Stimulated activated CD4-positive, alpha-beta T cell treated with anti-CD3 and anti-CD28 coated beads, Interleukin-1b, Interleukin-23, amount 100 ng/mL, for 48 hours (primary cell): ENCODE measurements at places on chromosomes 3 and 15.

GRCh38 chr15:20295238-20295811 is 246.3 kb downstream of the GOLGA6L6 start:
- DNase-seq, result no peak

DNA sequence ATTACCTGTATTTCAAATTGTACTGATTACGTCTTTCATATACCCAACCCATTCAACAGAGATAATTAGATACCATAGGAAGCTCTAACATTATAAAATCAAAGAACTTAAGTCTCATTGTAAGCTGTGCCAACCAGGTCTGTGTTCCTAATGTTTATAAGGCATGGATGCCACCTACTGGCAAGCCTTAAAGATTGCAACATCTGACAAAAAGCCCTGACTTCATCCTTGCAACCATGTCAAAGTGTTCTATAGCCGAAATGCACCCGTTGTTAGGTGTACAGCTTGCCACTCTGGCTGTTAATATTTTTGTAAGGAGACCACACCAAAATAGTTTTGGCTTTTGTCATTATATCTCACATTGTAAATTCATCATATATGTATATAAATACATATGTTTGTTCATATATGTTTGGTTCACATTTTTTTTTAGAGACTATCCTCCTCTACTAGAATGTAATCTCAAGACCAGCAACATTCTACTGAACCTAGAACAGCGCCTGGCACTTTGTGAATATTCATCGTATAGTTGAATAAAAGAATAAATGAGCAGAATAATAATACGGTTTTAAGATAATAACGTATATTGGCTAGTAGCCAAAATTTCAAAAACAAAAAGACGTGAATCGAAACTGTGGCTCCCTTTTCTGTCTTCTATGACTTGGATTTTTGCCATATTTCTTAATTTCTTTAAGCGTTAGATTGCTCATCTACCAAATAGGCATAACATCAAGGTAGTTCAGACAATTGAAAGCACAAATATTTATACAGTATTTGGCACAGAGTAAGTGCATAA is 258.1 kb downstream of the TBL1XR1 start:
- peak; percentile 14 for DNase-seq

DNA sequence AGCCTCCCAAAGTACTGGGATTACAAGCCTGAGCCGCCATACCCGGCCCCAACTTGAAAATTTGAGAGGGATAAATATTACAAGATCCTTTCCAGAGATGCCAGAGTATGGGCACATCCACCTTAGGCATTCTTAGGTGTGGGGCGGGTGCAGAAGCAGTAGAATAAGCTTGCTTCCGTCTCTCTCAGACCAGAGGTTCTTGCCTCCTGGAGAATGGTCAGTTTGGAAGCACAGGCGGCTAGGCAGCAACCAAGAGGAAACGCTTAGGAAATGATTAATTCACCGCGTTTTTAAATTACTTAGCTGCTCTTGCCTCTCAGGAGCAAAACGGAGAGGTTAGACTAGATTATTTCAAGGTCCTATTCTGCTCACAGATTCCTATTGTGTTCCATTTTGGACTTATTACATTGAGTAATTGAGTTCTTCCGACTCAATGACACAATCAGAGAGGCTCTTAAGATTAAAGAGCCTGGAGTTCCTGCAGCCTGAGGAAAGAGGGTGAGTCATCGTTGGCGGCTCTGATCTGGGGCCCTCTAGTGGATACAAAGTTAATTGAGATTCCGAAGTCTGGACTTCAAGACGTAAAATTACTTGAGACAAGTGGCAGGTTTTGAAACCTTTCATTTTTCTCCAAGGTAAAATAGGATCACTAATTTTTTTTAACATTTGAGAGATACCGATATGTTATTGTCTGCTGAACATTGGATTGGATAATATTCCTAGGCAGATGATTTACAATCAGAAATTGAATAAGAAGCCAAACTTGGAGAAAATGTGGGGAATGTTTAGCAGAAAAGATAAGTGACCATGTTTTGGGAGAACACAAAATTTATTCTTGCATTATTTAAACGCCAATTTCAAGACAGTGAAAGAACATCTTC is 5.8 kb upstream of the TOPAZ1 start:
- peak; percentile 52 for DNase-seq

DNA sequence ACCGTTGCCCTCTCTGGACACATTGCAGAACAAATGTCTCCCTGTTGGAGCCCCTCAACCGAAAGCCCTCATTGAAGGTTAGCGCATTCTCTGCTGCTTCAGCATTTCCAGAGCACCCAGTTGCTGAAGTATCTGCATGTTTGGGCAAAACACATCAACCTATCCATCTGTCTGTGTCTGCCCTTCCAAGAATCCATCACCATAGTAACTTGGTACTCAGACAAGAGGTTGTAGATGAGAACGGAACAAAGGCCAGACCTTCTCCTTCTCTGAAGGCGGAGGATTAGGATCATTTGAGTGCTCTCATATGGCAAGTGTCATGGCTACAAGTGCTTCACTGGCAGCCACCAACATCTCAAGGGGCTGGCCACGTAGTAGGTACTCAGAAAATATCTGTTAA is 23.1 kb upstream of the RHO start:
- DNase-seq, result no peak

- no peak for DNase-seq
These were observed 53.7 kb downstream of the PDIA5 start for GRCh38 chr3:123120573-123120972.

GRCh38 chr3:116314476-116314875 is 130.8 kb downstream of the LSAMP start:
- DNase-seq, result no peak

GRCh38 chr15:52005748-52006701 is 13.0 kb upstream of the MAPK6 start:
- peak; percentile 47 for DNase-seq

- DNase-seq, result no peak
These were observed 76.5 kb downstream of the B3GALNT1 start for GRCh38 chr3:161028555-161029153.

- DNase-seq, result no peak
These were observed 24.2 kb upstream of the SLC41A3 start for GRCh38 chr3:126107957-126108675.

DNA sequence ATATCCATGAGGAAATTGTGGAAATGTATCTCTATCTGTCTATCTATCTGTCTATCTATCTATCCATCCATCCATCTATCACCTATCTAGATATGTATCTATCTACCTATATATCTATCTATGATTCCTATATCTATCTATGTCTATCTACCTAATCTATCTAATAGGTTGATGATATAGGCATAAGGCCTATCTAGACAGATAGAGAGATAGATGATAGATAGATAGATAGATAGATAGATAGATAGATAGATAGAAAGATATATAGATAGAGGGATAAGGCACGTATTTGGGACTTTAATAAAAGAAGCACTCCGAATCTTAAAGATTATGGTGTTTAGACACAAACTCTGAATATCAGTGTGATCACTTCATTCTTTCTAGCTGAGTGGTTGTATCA is 58.1 kb downstream of the DIPK2A start:
- DNase-seq, result no peak

- peak; percentile 47 for DNase-seq
These were observed 129.8 kb downstream of the NSMCE3 start for GRCh38 chr15:29139540-29140459.

- DNase-seq, result peak; percentile 5
These were observed 603 bp downstream of the SCAPER start for GRCh38 chr15:76904461-76905012.
